Effector CD8-positive, alpha-beta T cell (primary cell): ENCODE measurements at places on chromosomes 1 and 21.

DNA sequence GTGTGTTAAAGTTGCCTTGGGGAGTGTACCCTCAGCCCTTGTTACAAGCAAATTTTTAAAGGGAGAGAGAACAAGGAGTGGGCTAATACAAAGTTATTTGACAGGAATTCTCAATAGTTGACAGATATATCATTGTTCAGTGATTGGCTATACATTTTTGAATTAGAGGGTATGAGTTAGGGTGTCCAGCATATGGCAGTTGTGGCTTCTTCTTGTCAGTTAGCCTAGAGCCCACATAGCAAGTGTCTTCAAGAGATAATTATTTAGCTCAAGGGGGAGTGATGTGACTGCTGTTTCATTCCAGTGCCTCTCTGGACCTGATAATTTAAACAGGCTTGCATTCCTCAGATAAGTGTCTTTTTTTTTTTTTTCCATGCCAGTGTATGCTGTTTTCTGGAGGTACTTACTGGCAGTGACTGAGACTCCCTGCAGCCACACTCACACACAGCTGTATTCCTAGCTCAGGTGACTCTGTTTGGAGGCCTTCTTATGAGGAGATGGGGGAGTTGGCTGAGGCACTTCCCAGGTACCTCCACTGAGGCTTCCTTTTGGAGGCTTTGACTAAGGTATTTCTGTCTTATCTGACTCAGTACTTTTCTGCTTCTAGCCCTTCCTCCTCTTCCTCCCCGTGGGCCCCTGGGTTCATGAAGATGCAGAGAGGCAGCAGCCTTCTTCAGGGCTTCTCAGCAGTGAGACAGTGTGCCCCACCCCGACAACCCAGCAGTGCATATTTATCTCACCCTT is 32.3 kb downstream of the IVNS1ABP start:
- no peak for DNase-seq

DNA sequence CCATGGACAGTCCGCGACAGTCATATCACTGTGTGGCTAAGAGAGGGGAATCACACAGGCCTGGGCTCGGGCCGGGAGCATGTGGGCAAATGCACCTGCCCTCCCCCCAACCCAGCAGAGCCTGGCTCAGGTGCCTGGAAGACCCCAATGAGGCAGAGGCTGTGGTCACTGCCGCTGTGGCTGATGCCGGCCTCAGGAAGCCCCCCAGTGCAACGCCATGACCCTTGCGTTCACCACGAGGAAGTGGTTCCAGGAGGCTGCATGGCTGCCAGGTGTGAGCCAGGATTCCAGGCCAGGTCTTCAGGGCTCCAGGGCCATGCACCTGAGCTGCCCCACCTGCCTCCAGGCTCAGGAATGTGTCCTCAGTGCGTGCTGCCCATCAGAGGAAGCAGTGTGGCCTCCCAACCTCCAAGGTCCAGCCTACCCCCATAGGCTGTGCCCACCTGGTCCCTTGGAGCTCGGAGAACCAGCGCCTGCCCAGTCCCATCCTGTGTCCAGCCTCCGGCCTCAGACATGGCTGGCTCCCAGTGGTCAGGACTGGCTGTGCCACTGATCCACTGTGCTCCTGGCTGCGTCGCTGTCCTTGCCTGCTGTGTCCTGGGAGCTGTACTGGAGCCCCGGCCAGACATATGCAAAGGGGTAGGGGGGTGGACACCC is 8.0 kb downstream of the ARHGEF16 start:
- no peak for DNase-seq

- DNase-seq: no peak
These were observed 8.9 kb upstream of the SLC25A33 start for GRCh38 chr1:9530320-9530719.

DNA sequence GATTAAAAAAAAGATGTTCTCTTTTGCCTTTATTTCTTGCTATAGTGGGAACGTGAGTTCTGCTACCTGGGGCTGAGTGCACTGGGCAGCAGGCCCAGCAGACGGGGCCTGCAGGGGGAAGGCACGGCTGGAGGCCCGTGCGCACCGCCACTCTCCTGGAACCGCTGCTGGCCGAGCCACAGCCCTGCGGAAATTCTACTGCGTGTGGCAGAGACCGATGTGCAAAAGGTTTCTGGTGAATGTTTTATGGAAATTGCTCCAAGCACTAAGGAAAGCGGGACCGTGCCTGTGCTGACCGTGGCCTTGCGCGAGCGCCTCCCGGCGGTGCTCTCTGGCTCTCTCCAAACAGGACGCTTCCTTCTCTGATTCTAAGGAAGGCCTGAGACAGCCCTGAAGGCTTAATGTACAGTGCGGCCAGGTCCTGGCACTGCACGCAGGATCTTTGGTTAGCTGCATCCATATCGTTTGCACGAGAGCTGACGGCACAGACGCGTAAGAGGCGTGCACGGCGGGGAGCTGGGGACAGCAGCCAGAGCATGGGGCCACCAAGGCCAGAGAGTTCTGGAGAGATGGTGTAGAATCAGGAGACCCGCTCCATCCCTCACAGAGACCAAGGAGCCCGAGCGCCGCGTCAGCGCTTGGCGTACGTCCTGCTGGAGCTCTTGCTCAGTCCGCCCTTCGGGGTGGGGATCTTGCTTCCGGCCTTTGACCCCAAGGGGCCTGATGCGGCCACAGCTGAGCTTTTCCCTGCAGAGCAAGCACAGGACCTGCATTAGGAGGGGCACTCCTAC is 18.7 kb upstream of the LRRC47 start:
- no peak for DNase-seq
